Kidney (tissue), 22 donors: ENCODE measurements at places on chromosomes 7 and 10. TPM values are rescaled to one million over a fixed set of nuclear protein-coding genes. Genes with fewer than 3 reads are reported as not detected.

GRCh38 chr10:1424648-1425047 is 312.7 kb downstream of the ADARB2 start:
- H3K4me1 ChIP-seq: no peaks in the 10 kb centered on the region
- peaks cover 3% of the 10 kb centered on the region for H3K27me3 ChIP-seq
- H3K36me3 ChIP-seq: no peaks in the 10 kb centered on the region
- DNase-seq: no peak
- no peak overlapping the region for H3K4me3 ChIP-seq
- no peak overlapping the region for H3K27ac ChIP-seq

The TDRD1 gene
- total RNA-seq: 0.88 TPM

The PHYH gene
- 45.8 TPM for total RNA-seq

The HIBADH gene
- total RNA-seq: 42.6 TPM

The SLC16A9 gene
- total RNA-seq: 15.5 TPM

The HNRNPA2B1 gene
- 433 TPM for total RNA-seq

The GPR26 gene
- total RNA-seq: not detected
